Fibroblast of skin of abdomen (primary cell): ENCODE measurements at places on chromosomes 4 and X.

- DNase-seq = no peak
These were observed 198.1 kb upstream of the IGFBP7 start for GRCh38 chr4:57308301-57308700.

- DNase-seq = no peak
These were observed 41.6 kb upstream of the HMX1 start for GRCh38 chr4:8913121-8913857.

- no peak for DNase-seq
These were observed 838 bp upstream of the ABCG2 start for GRCh38 chr4:88159229-88159725.

- DNase-seq = no peak
These were observed 7.3 kb upstream of the MXD4 start for GRCh38 chr4:2269206-2269531.

DNA sequence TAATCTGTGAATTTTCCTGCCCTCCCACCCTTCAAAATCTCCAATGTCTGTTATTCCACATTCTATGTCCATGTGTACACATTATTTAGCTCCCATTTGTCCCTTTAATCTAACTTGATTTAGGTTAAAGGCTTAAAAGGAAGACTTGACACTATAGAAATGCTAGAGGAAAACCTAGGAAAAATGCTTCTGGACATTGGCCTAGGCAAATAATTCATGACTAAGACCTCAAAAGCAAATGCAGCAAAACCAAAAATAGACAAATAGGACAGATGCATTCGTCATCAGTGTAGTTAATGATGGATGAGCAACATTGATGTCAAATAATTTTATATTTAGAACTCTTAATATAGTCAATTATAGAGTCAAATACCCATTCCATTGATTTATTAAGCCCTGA is 36.9 kb downstream of the INTU start:
- no peak for DNase-seq

DNA sequence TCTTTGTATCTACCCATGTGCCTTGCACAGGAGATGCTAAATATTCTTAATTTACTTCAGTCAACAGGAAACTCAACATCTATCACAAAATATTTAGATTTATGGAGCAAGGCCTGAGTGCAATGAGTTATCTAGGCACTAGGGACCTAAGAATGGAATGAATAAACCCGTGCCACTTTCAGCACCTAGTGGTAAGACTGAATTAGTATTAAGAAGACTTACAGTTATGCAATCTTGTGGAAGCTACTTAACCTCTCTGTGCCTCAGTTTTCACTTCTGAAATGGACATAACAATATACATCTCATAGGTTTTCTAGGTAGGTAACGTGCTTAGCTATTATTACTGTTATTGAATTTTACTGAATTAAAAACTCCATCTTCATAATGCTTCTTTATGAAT is 144.6 kb upstream of the MAP3K15 start:
- no peak for DNase-seq

DNA sequence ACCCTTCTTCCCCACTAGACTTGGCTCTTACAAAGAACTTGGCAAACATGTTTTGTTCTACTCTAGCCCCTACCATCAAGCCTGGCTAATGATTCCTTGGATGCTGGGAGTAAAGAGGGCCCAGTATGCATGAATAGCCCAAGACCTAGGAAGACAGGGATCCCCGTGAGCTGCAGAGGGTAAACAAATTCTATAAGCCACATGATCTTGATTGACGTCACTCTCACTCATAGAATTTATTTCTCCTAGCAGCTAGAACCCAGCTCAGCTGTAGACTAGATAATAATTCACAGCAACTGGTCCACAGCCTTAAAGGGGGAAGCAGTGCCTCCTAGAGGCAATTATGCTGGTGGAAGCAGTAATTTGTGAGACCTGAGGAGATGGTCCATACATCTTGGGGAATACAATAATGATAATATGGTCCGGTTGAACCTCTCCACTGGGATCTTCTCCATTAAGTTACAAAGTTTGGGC is 16.1 kb upstream of the USO1 start:
- DNase-seq = no peak

GRCh38 chr4:27973056-27973455 is 1112.4 kb downstream of the STIM2 start:
- no peak for DNase-seq

- DNase-seq = no peak
These were observed 5.5 kb downstream of the MPP1 start for GRCh38 chrX:154799556-154800348.

- DNase-seq = peak; percentile 3
These were observed 93.2 kb downstream of the SHOX start for GRCh38 chrX:723781-724180.

- no peak for DNase-seq
These were observed 298.4 kb downstream of the RAPGEF2 start for GRCh38 chr4:159401226-159401712.

DNA sequence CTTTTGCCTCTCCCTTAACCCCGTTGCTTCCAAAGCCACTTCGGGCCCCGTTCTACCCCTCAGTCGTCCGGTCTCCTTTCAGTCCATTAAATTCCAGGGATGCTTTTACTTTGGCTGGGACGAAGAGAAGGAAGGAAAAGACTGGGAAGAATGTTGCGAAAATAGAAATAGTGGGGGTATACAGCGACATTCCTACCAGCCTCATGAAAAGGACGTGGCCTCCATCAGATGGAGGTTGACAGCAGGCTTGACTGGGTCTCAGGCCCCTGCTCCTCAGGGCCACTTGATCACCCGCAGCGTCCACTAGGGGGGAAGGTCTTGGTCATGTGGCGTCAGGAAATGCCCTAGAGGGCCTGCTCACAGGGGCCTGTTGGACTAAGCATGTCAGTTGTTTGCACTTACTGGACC is 657 bp upstream of the ANKRD50 start:
- peak; percentile 81 for DNase-seq

DNA sequence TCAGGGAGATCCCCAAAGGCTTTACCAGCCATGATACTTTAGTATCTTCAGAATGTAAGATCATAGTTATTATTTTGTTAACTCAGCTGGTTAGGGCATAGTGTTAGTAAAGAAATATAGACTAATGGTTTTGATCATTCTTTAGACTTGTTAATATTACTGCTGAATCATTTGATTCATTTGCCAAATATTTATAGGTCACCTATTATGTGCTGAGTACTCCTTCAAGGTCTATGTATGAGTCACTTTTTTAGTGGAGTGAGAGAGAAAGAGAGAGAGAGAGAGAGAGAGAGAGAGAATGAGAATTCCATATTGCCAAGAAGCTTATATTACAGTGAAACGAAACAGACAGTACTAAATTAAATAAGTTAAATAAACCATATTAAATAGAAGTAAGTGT is 110.3 kb downstream of the UBE2NL start:
- no peak for DNase-seq

- DNase-seq = no peak
These were observed 632.9 kb downstream of the ZNF674 start for GRCh38 chrX:45912316-45912715.

DNA sequence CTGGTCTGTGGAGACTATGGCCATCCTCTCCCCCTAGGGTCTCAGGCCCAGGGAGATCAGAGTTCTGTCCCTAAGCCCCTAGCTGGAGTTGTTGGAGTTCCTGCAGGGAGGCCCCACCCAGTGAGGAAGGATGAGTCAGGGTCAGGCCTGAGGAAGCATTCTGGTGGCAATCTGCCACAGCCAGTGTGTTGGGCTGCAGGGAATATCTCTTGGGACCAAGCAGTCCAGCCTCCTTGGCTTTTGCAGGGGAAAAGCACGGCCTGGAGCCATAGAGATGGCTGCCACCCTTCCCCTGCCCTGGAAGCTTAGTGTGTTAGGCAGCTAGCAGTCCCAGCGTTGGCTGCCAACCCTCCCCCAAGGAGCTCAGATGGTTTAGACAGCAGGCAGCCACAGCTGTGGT is 202.4 kb downstream of the RTL9 start:
- DNase-seq = peak; percentile 71

GRCh38 chr4:25914670-25915352 is 791 bp downstream of the SMIM20 start:
- no peak for DNase-seq

DNA sequence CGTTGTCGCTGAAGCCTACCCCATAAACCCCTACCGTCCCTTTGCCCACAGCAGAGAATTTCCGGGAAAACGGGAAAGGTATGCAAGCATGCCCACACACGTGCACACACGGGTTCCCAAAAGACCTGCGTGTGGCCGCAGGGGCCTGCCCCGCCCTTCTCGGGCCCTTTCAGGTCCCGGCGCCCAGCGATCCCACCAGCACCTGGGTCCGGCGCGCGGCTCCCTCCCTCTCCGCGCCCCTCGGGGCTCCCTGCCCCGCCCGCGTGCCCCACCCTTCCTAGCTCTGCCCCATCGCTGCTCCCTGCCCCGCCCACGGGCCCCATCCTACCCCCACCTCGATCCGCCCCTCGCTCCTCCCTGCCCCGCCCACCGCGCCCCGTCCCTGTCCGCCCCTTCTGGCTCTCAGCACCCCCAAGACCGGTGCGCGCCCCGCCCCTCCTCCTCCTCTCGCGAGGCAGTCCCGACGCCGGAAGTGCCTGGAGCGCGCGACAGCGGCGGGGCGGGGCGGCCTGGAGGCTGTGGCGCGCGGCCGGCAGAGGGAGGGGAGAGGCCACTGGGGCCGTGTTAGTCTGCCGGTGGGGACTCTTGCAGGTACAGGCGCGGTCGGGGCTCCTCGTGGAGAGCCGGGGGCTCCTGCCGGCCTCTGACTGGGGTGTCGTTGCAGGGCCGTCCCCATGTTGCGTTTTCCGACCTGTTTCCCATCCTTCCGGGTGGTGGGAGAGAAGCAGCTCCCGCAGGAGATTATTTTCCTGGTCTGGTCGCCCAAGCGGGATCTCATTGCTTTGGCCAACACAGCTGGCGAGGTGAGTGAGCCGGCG is at the start of gene ANAPC4:
ANAPC4 (plus strand) TSS at position 510 of the 818 bp plus-strand sequence; CDS start at position 675, 165 bp downstream.
- DNase-seq = peak; percentile 93

DNA sequence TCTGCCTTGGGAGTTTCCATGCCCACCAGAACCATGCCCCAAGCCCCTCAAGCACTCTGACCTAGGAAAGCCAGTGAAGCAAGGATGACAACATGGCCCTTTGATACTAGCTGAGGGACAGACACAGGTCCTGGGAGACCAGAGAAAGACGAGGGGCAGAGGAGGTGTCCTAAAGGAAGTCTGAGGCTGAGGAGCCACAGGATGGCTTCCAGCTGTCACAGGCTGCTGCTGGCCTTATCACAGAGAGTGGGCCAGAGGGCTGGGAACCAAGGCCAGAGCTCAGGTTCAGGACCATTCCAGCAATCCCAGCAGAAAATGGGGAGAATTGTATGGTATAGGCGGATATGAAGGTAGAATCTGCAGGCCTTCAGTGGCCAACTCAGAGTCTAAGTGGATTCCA is 31.7 kb upstream of the MSANTD1 start:
- no peak for DNase-seq

GRCh38 chr4:152970102-152970820 is 34.1 kb downstream of the FHDC1 start:
- DNase-seq = peak; percentile 90

GRCh38 chrX:15269618-15270521 is at the start of gene ASB9:
ASB9 (minus strand) TSS chrX:15270083; CDS start chrX:15269874, 209 bp downstream.
- peak; percentile 51 for DNase-seq

DNA sequence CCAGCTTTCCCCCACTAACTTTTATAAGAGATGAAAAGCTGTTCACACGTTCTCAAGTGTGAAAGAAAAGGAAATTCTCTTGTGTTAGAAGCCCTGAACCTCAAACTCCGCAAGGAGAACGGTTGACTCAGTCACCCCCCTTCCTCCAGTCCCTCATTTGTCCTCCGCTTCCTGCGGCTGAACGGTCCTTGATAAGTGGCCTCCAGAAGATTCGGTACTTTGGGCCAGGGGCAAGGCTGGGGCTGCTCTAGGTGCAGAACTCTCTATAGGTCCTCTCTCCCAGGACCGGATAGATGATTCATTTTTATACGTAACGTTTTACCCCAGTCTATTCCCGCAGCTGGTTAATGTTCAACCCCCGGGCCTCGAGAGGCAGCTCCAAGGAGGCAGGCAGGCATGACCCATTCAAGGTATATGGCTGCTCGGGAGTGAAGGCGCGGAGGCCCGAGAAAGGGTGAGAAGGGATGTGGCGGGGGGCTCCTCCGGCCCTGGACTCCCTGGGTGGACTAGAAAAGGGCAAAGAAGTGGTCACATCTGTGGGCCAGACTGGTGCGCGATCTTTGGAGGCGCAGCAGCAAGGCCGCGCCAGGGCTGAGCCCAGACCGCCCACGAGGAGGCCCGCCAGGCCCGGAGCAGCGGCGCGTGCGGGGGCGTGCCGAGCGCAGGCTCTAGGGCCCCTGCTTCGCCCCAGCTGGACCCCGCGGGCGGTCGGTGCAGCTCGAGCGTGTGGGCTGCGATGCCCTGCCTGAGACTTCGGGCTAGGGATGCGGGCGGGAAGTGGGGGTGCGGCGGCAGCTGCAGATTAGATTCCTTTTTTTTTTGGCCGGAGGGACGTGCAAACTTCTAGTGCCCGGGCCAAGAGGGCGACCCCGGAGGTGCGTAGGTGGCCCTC is 11.7 kb downstream of the PITX2 start:
- peak; percentile 24 for DNase-seq

GRCh38 chrX:37425370-37425769 is 76.2 kb downstream of the PRRG1 start:
- DNase-seq = peak; percentile 0

GRCh38 chr4:36285784-36286480 is 4.5 kb downstream of the DTHD1 start:
- no peak for DNase-seq

DNA sequence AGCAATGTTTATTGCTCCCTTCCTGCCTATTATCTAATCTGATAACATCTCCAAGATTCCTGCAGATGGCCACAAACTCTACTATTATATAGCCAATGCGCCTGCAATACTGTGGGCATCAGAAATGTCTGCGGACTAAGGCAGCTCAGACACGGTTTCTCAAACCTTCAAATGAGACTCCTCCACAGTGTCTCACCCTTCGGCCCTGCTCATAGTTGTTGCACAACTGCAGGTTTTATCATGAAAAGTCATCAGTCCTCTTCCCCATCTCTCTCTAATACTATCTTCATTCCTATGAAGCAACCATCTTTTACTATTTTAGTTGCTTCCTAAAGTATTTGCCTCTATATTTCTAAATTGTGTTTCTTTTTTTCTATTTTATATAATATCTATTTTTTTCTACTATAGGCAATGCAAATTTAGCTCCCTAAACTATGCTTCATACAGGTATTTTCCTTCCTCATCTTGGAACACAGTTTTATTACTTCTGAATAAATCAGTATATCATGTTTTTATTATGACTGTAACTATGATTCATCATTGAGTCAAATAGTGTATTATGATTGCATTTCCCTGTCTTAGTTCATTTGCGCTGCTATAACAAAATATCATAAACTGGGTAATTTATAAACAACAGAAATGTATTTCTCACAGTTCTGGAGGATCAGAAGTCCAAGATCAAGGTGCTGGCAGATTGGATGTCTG is 129.7 kb upstream of the EDNRA start:
- DNase-seq = no peak

GRCh38 chrX:70033348-70034051 is 16.2 kb downstream of the AWAT2 start:
- peak; percentile 44 for DNase-seq

DNA sequence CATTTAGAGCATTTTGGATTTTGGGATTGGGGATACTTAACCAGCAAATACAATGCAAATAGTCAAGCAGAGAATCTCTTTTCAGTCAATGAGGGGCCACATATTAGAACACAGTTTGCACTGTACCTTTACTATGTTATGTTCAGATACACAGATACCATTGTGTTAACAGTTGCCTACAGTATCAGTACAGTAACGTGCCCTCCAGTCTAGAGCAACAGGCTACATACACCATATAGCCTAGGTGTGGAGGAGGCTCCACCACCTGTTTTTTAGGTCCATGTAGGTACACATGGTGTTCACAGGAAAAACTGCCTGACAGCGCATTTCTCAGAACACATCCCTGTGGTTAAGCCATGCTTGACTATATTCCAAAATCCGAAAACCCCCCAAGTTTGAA is 9.1 kb downstream of the GRPEL1 start:
- DNase-seq = no peak
